Thymus (tissue), 14 donors: ENCODE measurements at places on chromosomes 2 and 18. TPM values are rescaled to one million over a fixed set of nuclear protein-coding genes. Genes with fewer than 3 reads are reported as not detected.

DNA sequence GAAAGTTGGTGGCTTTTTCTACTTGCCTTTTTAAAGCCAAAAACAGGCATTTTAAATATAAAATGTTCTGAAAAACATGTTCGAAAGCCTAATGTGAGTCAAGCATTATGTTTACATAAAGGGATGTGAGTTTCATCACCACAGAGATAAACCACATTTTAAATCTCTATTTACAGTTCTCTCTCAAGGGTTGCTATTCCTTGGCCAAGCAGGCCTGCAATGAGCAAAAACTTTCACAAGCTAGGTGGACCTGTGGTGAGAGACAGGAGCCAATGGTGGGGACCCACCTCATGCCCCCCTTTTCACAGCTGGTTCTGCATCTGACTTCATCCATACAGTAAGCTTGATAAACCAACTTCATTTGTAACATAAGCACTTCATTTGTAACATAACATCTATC is 65.1 kb downstream of the CUL3 start:
- no peaks in the 10 kb centered on the region for H3K27me3 ChIP-seq
- H3K36me3 ChIP-seq: peaks cover 3% of the 10 kb centered on the region
- no peak for DNase-seq
- H3K27ac ChIP-seq: no peak overlapping the region

DNA sequence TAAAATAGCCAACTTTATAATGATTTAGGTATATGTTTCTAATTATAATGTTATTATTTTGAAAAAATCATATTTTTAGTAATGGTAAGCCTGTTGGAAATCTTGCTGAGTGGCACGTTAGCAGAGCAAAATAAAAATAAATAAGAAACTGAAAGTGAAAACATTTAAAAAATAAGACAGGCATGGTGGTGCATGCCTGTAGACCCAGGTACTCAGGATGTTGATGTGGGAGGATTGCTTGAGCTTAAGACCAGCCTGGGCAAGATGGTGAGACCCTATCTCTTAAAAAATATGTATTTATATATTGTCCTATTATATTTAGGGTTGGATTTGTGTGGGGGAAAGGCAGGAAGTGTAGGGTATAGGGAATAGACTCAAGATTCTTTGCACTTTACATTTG is 15.8 kb upstream of the ANKRD12 start:
- no peak overlapping the region for H3K4me3 ChIP-seq
- H3K36me3 ChIP-seq: peaks cover 4% of the 10 kb centered on the region
- no peaks in the 10 kb centered on the region for H3K27me3 ChIP-seq
- H3K4me1 ChIP-seq: peaks cover 2% of the 10 kb centered on the region

The ANTXR1 gene
- 4.4 TPM for total RNA-seq

DNA sequence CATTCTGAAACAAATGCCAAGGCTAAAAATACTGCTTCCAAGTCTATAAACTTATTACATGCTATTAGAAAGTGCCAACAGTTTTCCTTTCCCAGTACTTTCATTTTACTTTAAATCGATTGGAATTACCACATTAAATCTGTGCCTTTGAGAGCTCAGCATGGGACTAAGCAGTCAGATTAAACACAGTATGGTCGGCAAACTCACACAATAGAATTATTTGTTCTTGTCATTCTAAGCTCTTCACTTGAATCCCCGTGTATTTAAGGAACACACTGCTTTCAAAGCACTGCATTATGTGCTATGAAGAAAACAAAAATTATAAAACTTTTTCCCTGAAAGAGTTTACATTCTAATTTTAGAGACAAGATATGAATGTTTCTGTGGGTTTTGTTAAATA is 444.4 kb upstream of the SLC39A10 start:
- no peak overlapping the region for H3K27ac ChIP-seq
- no peaks in the 10 kb centered on the region for H3K36me3 ChIP-seq
- no peaks in the 10 kb centered on the region for H3K4me1 ChIP-seq
- H3K4me3 ChIP-seq: no peak overlapping the region
- no peaks in the 10 kb centered on the region for H3K27me3 ChIP-seq

GRCh38 chr2:10209406-10209935 is 86.9 kb downstream of the RRM2 start:
- no peak overlapping the region for H3K4me3 ChIP-seq
- no peaks in the 10 kb centered on the region for H3K27me3 ChIP-seq
- no peaks in the 10 kb centered on the region for H3K36me3 ChIP-seq
- H3K27ac ChIP-seq: no peak overlapping the region

- peaks cover 33% of the 10 kb centered on the region for H3K36me3 ChIP-seq
- H3K4me1 ChIP-seq: peaks cover 20% of the 10 kb centered on the region
- no peak overlapping the region for H3K4me3 ChIP-seq
- no peak for DNase-seq
- H3K27me3 ChIP-seq: no peaks in the 10 kb centered on the region
- H3K27ac ChIP-seq: no peak overlapping the region
These were observed 232.2 kb downstream of the HDAC4 start for GRCh38 chr2:239168575-239168974.

The GCG gene
- total RNA-seq: 1.7 TPM

GRCh38 chr18:49563701-49564517 is 2.1 kb downstream of the LIPG start:
- H3K4me1 ChIP-seq: peaks cover 5% of the 10 kb centered on the region
- H3K4me3 ChIP-seq: no peak overlapping the region
- DNase-seq: no peak
- H3K36me3 ChIP-seq: no peaks in the 10 kb centered on the region

- no peak for DNase-seq
- no peak overlapping the region for H3K4me3 ChIP-seq
- H3K27me3 ChIP-seq: no peaks in the 10 kb centered on the region
- H3K4me1 ChIP-seq: no peaks in the 10 kb centered on the region
- H3K27ac ChIP-seq: no peak overlapping the region
- H3K36me3 ChIP-seq: no peaks in the 10 kb centered on the region
These were observed 5.2 kb upstream of the SPAST start for GRCh38 chr2:32058130-32058529.

DNA sequence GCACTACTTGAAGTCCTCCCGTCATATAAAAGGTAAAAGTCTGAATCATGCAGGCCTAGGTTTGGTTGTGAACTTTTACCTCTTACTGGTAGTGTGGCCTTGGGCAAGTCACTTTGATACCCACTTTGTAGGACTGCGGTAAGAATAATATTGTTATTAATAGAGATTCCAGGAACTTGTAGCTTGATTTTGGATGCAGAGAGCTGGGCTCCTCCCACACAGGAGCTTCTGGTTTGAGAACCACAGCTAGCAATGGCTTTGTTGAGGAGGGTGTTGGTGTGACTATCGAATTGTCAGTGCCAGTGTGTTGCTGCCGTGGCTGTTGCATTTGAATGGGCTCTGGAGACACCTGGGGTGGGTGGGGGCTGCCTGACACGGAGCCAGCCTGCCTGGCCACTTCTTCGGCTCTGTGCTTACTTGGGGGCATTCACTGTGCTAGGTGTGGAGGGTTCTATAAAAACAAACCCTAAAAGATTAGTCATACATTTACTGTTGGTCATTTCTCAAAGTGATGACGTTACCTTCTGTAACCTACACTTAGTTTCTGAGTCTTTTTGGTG is 38.5 kb downstream of the ASAP2 start:
- no peaks in the 10 kb centered on the region for H3K36me3 ChIP-seq
- H3K27me3 ChIP-seq: no peaks in the 10 kb centered on the region

- H3K4me1 ChIP-seq: no peaks in the 10 kb centered on the region
- H3K27me3 ChIP-seq: no peaks in the 10 kb centered on the region
- H3K27ac ChIP-seq: no peak overlapping the region
- H3K4me3 ChIP-seq: no peak overlapping the region
- H3K36me3 ChIP-seq: no peaks in the 10 kb centered on the region
- DNase-seq: no peak
These were observed 1.7 kb upstream of the SCYGR2 start for GRCh38 chr2:227597036-227597435.

- no peaks in the 10 kb centered on the region for H3K4me1 ChIP-seq
- H3K27ac ChIP-seq: no peak overlapping the region
- H3K4me3 ChIP-seq: no peak overlapping the region
These were observed 7.0 kb upstream of the PER2 start for GRCh38 chr2:238295144-238296112.

The GATA6 gene
- total RNA-seq: 0.47 TPM

The LGALSL gene
- total RNA-seq: 1.7 TPM

GRCh38 chr2:168583064-168583709 is 127.1 kb downstream of the CERS6 start:
- peaks cover 6% of the 10 kb centered on the region for H3K36me3 ChIP-seq
- H3K4me3 ChIP-seq: no peak overlapping the region
- peak; percentile 29 for DNase-seq
- H3K4me1 ChIP-seq: peaks cover 32% of the 10 kb centered on the region
- peak overlapping the region; percentile 67 for H3K27ac ChIP-seq
- no peaks in the 10 kb centered on the region for H3K27me3 ChIP-seq

- no peaks in the 10 kb centered on the region for H3K4me1 ChIP-seq
- no peaks in the 10 kb centered on the region for H3K27me3 ChIP-seq
- H3K27ac ChIP-seq: no peak overlapping the region
These were observed 27.9 kb downstream of the WDR33 start for GRCh38 chr2:127783101-127783500.

GRCh38 chr2:89821455-89821945 is 1130.0 kb downstream of the RPIA start:
- no peak overlapping the region for H3K27ac ChIP-seq
- H3K36me3 ChIP-seq: no peaks in the 10 kb centered on the region
- H3K4me3 ChIP-seq: no peak overlapping the region
- no peak for DNase-seq

The KRTCAP3 gene
- total RNA-seq: 1.6 TPM

The LYPD6B gene
- 0.24 TPM for total RNA-seq

The SESTD1 gene
- 4.4 TPM for total RNA-seq

DNA sequence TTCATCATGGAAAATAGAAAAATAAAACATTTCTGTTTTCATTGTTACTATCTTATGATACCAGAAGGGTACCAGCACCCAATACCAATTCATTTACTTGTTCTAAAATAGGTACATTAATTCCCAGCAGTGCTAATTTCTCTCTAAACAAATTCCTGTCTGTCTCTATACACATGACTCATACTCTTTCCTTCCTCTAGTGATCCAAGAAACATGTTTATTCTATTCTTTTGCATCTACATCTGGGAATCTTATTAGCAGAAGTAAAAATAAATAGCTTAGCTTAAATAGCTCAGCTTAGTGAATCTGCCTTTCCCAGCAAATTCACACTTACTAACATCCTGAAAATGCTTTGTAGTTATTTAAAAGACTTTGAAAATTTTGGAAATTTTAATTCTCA is 84.5 kb upstream of the MAPRE2 start:
- H3K4me1 ChIP-seq: no peaks in the 10 kb centered on the region
- no peak overlapping the region for H3K27ac ChIP-seq
- no peak overlapping the region for H3K4me3 ChIP-seq
- H3K36me3 ChIP-seq: no peaks in the 10 kb centered on the region

DNA sequence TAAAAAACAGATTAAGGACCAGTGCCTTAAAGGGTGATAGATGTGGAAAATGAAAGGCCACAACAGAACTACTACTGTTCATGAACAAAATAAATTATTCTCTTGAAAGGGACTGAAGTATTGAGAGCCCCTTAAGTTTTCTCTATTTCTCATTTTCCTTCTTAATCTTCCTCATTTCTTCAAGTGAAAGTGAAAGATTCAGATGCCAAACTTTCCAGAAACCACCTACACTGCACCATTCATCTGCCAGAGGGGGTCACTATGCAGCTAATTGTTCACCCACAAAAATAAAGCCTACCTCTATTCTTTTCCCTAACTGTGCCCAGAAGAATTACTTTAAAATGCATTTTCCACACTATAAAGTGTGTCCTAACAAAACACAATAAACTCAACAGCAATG is 140.1 kb downstream of the NR4A2 start:
- no peak overlapping the region for H3K27ac ChIP-seq
- H3K27me3 ChIP-seq: no peaks in the 10 kb centered on the region
- no peaks in the 10 kb centered on the region for H3K36me3 ChIP-seq
- H3K4me3 ChIP-seq: no peak overlapping the region
- H3K4me1 ChIP-seq: no peaks in the 10 kb centered on the region

The RAPH1 gene
- total RNA-seq: 2.4 TPM

DNA sequence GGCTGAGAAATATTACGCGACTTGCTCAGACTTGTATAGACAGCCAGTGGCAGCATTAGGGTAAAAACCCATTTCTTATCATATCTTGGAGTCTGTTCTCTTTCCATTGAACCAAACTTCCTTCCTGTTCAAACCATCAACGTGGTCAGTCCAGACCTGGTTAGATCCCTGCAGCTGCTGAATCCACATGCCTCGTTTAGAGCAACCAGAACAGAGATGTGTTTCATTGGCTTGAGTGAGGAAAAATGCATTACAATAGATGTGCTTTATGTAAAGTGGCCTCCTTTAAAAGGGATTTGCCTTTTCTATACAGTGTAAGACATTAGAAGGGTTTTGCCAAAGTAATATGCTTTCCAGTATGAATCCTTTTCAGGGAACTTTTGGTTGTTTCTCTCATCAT is 232.4 kb downstream of the MEIS1 start:
- no peaks in the 10 kb centered on the region for H3K27me3 ChIP-seq
- H3K4me1 ChIP-seq: no peaks in the 10 kb centered on the region
- H3K4me3 ChIP-seq: no peak overlapping the region
- H3K36me3 ChIP-seq: no peaks in the 10 kb centered on the region
- no peak for DNase-seq

DNA sequence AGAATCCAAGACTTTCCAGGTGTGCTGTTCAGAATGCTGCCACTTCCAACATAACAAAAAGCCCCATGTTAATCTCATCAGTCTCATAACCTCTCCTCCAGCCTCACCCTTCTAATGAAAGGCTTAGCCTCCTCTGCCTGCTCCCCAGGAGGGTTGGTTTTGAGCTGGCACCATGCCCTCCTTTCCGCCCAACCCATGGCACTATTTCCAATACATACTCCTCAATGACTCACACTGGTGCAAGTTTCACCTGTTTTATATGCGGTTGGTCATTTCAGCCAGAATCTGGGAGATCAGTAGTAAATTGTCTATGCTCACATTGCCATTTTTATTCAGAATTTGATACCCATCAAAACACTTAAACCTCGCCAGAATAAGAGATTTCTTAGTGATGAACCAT is 157.6 kb upstream of the NRP2 start:
- H3K36me3 ChIP-seq: no peaks in the 10 kb centered on the region
- H3K4me3 ChIP-seq: no peak overlapping the region
- no peak overlapping the region for H3K27ac ChIP-seq
- H3K4me1 ChIP-seq: no peaks in the 10 kb centered on the region
- no peak for DNase-seq

GRCh38 chr2:36951574-36951973 is 14.8 kb downstream of the STRN start:
- no peak overlapping the region for H3K4me3 ChIP-seq
- peaks cover 4% of the 10 kb centered on the region for H3K36me3 ChIP-seq
- DNase-seq: no peak
- H3K27ac ChIP-seq: no peak overlapping the region
- H3K4me1 ChIP-seq: no peaks in the 10 kb centered on the region
- no peaks in the 10 kb centered on the region for H3K27me3 ChIP-seq

- H3K4me1 ChIP-seq: no peaks in the 10 kb centered on the region
- no peaks in the 10 kb centered on the region for H3K27me3 ChIP-seq
- DNase-seq: no peak
- no peaks in the 10 kb centered on the region for H3K36me3 ChIP-seq
These were observed 123.9 kb downstream of the PLEKHM3 start for GRCh38 chr2:207901401-207901800.
